ENCODE measurements at places on chromosomes 7 and 10. TPM values are rescaled to one million over a fixed set of nuclear protein-coding genes. Genes with fewer than 3 reads are reported as not detected.
A peak's percentile ranks its signal among the peaks of the same experiment; 100 is the strongest.

DNA sequence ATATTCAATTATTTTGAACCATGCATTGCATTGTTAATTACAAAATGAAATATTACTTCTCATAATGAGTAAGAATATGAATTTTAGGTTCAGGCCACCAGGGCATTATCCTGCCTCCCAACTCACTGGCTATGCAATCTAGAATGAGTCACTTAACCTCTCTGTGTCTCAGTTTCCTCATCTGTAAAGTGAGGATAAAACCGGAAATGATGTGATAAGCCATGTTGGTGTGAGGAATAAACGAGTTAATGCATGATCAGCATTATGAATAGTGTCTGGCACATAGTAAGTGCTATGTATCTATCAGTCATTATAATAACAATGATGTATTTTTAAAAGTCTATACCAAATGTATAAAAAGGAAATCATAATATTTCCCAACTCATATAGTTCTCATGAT is 85.5 kb downstream of the SEMA3D start:
- no peak overlapping the region for H3K4me3 ChIP-seq
- no peak overlapping the region for H3K27ac ChIP-seq
- no peak for DNase-seq
- H3K27me3 ChIP-seq: no peaks in the 10 kb centered on the region
- no peaks in the 10 kb centered on the region for H3K4me1 ChIP-seq

- H3K27me3 ChIP-seq: no peaks in the 10 kb centered on the region
- H3K27ac ChIP-seq: no peak overlapping the region
- no peak for DNase-seq
- no peak overlapping the region for H3K4me3 ChIP-seq
- H3K4me1 ChIP-seq: no peaks in the 10 kb centered on the region
- H3K36me3 ChIP-seq: peaks cover 6% of the 10 kb centered on the region
These were observed 18.4 kb upstream of the GPR146 start for GRCh38 chr7:1025743-1026581.

DNA sequence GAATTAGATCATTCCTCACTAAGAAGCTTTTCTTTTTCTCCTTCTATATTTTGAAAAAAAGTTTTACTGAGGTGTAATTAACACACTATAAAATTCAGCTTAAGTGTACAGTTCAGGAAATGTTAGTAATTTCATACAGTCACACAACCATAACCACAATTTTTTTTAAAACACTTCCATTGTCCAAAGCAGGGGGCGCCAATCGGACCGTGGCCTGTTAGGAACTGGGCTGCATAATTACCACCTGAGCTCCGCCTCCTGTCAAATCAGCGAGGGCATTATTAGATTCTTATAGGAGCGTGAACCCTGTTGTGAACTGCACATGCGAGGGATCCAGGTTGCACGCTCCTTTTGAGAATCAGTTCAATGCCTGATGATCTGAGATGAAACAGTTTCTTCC is 427.1 kb downstream of the TFEC start:
- H3K36me3 ChIP-seq: no peaks in the 10 kb centered on the region
- no peak for DNase-seq
- H3K4me1 ChIP-seq: no peaks in the 10 kb centered on the region
- no peaks in the 10 kb centered on the region for H3K27me3 ChIP-seq
- H3K4me3 ChIP-seq: no peak overlapping the region
- H3K27ac ChIP-seq: no peak overlapping the region

DNA sequence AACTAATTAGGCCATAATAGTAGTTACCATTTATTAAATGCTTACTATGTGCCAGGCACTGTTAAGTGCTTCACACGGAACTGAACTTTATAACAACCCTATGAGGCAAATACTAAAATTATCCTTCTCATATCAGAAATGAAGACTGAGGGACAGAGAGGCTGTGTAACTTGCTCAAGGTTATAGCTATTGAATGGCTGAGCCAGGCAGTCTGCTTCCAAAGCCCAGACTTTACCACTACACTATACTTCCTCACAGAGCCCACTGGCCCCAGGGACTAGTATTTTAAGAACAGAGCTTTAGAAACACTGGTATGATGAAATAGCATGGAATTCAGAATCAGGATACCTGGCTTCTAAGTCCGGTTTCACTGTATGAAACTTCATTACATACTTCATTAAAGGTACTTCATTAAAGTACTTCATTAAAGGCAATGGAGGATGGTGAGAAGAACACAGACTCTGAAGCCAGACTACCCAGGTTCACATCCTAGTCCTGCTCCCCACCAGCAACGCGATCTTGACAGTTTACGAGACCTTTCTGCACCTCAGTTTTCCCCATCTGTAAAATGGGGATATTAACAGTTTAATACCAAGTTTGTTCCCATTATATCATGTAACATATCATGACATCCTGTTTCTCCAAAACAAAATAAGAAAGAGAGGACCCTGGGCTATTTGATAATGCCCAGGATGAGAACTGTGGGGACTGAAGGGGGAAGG is 19.6 kb downstream of the ANXA11 start:
- H3K4me3 ChIP-seq: no peak overlapping the region
- no peaks in the 10 kb centered on the region for H3K36me3 ChIP-seq
- H3K4me1 ChIP-seq: peaks cover 94% of the 10 kb centered on the region
- H3K27ac ChIP-seq: peak overlapping the region; percentile 87
- DNase-seq: no peak
- H3K27me3 ChIP-seq: no peaks in the 10 kb centered on the region

- no peak overlapping the region for H3K27ac ChIP-seq
- no peak overlapping the region for H3K4me3 ChIP-seq
- no peaks in the 10 kb centered on the region for H3K4me1 ChIP-seq
- no peak for DNase-seq
These were observed 25.5 kb upstream of the TRIM24 start for GRCh38 chr7:138434597-138435019.

DNA sequence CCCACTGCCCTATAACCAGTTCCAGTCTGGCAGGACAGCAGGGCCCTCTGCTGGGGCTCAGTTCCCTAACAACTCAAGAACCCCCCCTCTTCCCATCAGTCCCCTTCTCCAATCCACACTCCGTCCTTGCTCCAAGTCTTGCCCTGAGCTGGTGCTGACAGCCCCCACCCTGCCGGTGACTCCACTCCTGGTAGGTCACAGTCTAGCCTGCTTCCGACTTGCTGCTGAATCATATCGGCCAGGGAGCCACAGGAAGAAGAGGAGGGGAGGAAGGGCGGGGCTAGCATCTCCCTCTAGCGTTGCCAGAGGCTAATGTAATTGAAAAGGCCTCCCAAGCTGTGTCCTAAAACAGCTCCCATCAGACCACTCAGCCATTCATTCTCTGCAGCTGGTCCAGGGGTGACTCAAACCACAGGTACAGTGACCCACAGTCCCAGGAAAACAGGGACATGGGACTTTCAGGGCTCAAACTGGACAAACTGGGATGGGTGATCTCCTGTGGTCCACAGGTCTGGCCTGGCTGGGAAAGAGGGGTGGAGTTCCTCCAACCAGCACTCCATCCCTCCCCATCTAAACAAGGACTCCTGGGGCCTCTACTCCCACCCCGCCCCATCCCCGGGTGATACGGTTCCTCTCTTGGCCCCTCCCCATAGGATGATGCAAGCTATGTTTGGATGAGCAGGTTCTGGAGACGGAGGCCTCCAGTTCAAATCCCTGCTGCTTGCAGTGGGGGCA is 158.8 kb downstream of the SH3PXD2A start:
- H3K27ac ChIP-seq: peak overlapping the region; percentile 29
- no peaks in the 10 kb centered on the region for H3K4me1 ChIP-seq
- no peaks in the 10 kb centered on the region for H3K36me3 ChIP-seq
- no peak overlapping the region for H3K4me3 ChIP-seq

DNA sequence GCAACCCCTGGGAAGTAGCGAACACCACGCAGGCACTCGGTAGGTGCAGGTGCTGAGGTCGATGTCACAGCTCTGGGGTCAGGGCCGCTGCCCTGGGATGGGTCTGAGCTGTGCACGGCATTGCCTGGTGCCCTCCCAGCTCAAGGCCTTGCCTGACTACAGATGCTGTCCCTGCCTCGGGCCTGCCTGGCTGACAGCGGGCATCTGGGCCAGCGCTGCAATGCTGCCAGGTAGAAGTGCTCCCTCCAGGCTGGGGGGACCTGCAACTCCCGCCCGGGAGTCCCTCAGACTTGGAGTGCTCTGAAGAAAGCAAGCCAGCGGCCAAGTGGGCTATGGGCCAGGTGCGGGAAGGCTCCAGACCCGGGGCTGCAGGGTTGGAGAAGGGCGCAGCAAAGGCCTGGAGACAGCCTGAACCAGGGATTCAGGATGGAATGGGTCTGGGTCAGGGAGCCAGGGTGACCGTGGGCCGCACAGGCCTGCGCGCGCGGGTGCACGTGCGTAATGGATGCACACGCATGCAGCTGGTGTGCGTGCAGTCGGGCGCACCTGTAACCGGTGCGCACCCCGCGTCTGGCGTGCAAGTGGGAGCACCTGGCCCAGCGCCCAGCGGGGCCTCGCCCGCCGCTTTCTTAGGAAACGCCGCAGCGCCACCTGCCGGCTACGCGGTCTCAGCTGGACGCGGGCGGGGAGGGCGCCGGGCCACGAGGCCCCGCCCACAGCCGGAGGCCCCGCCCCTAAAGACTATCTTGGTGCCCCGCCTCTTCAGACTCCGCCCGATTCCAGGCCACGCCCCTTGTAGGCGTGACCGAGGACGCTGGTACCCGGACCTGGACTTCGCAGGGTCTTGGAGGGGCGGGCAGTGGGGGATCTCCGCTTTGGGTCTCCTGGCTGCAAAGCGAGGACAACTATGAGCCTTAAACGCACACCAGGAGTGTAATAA is 46.7 kb downstream of the MICALL2 start:
- no peak overlapping the region for H3K4me3 ChIP-seq
- no peak overlapping the region for H3K27ac ChIP-seq
- H3K4me1 ChIP-seq: no peaks in the 10 kb centered on the region
- H3K27me3 ChIP-seq: no peaks in the 10 kb centered on the region
- no peak for DNase-seq
- H3K36me3 ChIP-seq: no peaks in the 10 kb centered on the region

DNA sequence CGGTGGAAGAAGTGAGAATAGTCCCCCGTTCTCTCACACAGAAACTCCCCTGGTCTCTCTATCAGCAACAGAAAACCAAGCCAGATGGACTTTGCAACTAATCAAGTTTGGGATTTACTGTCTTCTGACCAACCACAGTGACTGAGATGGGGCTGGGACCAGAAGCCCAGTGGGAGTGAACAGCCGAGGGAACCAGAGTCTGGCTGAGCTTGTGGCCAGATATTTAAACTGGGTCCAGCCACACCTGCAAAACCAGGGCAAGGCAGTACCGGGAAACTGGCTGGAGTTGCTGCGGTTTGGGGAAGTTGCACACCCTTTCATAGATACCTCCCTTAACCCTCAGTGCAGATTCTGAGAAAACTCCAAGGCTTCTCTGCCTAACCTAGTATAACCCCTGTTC is 6.0 kb downstream of the GSTK1 start:
- no peaks in the 10 kb centered on the region for H3K27me3 ChIP-seq
- peaks cover 29% of the 10 kb centered on the region for H3K36me3 ChIP-seq
- DNase-seq: no peak

DNA sequence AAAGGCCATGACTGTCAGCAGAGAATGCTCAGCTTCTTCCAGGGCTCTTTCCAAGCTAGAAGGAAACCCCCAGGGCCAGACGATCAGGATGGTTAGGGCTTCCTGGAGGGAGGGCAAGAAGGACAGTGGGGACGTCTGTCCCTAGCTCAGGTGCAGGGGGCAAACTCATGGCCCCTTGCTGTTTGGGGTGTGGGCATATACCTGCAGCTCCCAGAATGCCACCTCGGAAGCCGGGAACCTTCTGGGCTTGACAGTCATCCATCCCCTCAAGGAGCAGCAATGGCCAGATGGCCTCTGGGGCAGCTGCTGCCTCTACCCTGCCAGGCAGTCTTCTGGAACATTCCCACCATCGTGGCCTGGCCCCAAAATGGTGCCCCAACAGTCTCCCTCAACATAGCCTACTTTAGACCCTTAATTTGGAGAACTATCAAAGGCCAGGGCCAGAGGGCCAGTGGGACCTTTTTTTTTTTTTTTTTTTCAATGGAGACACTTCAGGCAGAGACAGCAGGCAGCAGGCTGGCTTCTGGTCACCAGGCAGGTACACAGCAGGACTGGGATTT is 40.2 kb upstream of the ZMIZ1 start:
- DNase-seq: no peak
- H3K27me3 ChIP-seq: no peaks in the 10 kb centered on the region
- no peak overlapping the region for H3K27ac ChIP-seq
- no peak overlapping the region for H3K4me3 ChIP-seq
- no peaks in the 10 kb centered on the region for H3K36me3 ChIP-seq
- H3K4me1 ChIP-seq: peaks cover 21% of the 10 kb centered on the region

DNA sequence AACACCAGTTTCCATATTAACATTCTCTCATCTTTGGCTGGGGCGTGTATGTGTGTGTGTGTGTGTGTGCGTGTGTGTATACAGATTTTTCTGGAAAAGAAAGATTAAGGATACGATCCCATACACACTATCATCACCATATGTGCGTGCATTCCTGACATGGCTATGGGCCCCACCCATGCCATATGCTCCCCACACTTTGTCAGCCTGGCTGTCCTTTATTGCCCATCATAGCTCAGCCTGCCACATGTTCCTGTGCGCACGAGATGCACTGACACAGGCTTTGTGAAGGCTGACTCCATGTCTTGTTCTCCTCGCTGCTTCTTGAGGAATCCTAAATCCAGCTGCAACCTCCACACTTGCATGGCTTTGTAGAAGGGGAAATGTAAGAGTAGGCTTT is 984.1 kb downstream of the LRMDA start:
- no peak overlapping the region for H3K4me3 ChIP-seq
- no peak for DNase-seq
- H3K4me1 ChIP-seq: peaks cover 4% of the 10 kb centered on the region

DNA sequence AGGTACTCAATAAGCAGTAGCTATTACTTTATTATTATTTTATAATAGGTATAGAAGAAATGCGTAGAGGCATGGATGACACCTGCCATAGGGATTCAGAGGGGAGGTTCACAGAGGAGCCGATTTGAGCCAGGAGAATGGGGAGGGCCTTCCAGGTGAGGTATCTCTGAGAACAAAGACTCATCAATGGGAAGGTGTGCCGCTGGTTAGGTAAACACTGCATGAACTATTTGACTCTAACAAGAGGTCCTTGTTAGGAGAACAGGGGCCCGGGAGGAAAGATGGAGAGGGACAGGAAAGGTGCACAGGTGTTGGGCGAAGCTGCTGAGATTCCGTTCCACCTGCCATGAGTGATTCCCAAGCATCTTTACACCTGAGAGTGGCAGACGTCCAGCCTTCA is 41.8 kb upstream of the TMEM273 start:
- no peak overlapping the region for H3K4me3 ChIP-seq
- DNase-seq: no peak
- H3K27me3 ChIP-seq: no peaks in the 10 kb centered on the region
- no peaks in the 10 kb centered on the region for H3K36me3 ChIP-seq
- H3K4me1 ChIP-seq: no peaks in the 10 kb centered on the region

DNA sequence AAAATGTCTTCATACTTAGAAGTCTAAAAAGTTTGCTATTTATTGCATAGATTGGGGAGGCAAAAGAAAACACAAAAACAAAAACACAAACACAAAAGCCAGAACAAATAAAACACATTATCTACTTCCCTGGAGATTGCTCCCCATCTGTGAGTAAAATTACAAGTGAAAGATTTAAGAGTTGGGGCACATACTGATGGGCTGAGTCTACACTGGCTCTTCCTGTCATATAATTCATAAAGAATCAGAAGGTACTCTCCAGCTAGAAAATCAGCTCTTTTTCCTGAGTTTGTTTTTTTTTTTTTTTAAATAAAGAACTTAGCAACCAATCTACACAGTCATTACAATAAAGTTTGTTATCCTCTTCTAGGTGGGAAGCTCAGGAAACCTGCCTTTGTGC is 192.4 kb upstream of the LRRN3 start:
- no peak overlapping the region for H3K4me3 ChIP-seq
- no peak overlapping the region for H3K27ac ChIP-seq
- H3K27me3 ChIP-seq: no peaks in the 10 kb centered on the region
- no peaks in the 10 kb centered on the region for H3K4me1 ChIP-seq
- H3K36me3 ChIP-seq: no peaks in the 10 kb centered on the region

Gene HMX2
- not detected for total RNA-seq

Gene TLX1
- total RNA-seq: not detected

Gene IL2RA
- 0.16 TPM for total RNA-seq

Gene STEAP1
- 8.7 TPM for total RNA-seq

Gene MYO1G
- total RNA-seq: 2.2 TPM

Gene AQP1
- 517 TPM for total RNA-seq

Gene CHCHD3
- 88.3 TPM for total RNA-seq
